Fibroblast of gingiva (primary cell): ENCODE measurements at places on chromosomes 6 and 20.

DNA sequence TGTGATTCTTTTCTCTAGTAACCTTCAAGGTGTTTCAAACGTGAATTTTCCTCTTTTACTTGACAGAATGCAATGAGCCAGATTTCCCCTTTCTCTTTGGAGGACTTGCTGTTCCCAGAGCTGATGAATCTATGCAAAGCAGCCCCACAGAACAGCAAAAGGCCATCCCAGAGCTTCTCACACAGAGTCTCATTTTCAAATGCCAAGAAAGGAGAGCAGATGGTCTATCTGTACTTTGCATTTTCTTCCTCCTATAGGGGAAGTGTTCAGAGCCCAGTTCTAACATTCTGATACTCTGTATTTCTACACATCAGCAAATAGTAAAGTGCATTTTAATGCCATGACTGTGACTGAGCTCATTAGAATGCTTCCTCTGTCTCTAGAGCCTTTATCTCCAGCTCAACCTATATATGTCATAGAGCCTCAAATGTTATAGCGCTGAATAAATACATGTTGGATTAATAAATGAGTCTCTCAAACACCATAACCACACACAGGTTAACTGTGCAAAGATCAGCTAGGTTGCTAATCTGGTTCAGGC lies 81.8 kb upstream of the EYA4 start:
- DNase-seq: no peak

DNA sequence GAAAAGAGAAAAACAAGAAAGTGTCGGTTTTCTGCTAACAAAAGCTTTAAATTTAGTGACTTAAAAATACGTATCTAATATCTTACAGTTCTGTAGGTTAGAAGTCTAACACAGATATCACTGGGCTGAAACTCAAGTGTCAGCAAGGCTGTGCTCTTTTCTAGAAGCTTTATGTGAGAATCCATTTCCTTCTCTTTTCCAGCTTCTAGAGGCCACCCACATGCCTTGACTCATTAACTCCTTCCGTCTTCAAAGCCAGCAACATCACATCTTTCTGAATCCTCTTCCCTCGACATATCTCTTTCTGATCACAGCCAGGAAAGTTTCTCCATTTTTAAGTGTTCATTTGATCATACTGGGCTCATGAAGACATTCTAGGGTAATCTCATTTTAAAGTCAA lies 262.0 kb downstream of the MAFB start:
- no peak for DNase-seq

- no peak for DNase-seq
Observed at GRCh38 chr6:158697811-158698210, 48.0 kb downstream of the SYTL3 start.

- DNase-seq: peak; percentile 34
Observed at GRCh38 chr6:81362246-81362645, 390.2 kb downstream of the TENT5A start.

DNA sequence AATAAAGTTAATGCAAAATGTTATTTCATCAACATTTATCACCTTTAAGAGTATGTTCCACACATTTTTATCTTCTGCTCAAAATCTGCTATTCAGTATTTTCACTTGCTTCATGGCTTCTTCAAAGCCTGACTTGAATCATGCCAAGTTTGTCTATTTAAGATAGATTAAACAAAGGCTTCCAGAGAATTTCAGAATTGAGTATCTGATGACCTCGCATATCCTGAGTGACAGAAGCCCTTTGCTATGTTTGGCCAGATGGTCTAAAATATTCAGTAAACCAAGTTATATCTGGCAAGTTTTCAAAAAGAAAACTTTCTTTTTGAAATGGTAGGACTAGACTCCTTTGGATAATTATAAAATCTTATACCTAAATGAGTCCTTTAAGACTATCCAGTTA lies 348.9 kb upstream of the KCNQ5 start:
- DNase-seq: peak; percentile 6

GRCh38 chr6:37483252-37483901 lies 16.3 kb downstream of the CCDC167 start:
- no peak for DNase-seq

- DNase-seq: no peak
Observed at GRCh38 chr6:41336824-41337223, 1.4 kb downstream of the NCR2 start.

DNA sequence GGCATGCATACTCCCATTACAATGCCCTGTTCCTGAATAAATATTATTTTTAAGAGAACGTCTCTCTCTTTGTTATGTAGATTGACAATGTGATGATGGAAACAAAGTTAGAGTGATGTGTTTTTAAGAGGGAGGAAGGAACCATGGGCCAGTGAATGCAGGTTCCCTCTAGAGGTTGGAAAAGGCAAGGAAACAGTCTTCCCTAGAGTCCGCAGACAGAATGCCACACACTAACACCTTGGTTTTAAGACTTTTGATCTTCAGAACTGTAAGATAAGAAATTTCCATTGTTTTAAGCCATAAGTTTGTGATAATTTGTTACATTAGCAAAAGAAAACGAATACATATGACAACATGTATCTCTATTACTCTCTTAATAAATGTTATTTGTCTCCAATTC lies 4.7 kb upstream of the CENPW start:
- DNase-seq: no peak
